ENCODE measurements at places on chromosomes 2 and 18. TPM values are rescaled to one million over a fixed set of nuclear protein-coding genes. Genes with fewer than 3 reads are reported as not detected.

The EFHD1 gene
- not detected for polyA plus RNA-seq

The SLC23A3 gene
- polyA plus RNA-seq, result 2.4 TPM

The ICOS gene
- 0.04 TPM for polyA plus RNA-seq

The CLEC4F gene
- not detected for polyA plus RNA-seq

DNA sequence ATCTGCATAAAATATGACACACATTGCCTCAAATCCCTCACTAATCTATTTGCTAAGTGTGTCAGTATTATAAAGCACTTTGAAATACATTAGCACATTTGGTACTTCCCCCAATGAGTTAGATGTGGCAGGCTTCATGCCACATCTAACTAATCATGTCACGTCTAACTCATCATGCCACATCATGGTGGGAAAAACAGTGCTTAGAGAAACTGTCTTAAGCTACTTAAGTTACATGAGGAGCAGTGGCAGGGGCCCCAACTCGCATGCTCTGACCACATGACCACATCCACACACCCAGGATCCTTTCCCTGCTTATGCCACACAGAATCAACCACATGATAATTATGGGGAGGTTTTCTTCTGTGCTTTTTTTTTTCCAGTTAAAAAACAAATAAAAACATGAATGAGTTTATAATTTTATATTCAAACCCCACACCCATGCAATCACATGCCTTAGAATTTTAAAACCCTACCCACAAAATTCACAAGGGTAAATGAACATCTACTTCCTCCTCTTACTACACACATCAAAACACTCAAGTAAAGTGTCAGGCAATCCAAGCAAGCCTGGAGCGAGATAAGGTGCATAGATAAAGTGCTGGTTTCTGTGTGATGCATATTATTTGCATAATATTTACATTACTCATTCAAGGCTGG, 1.6 kb downstream of the ABCA12 start:
- no peaks in the 10 kb centered on the region for H3K27me3 ChIP-seq
- H3K4me1 ChIP-seq, result peaks cover 52% of the 10 kb centered on the region
- peak overlapping the region; percentile 99 for H3K27ac ChIP-seq
- H3K36me3 ChIP-seq, result no peaks in the 10 kb centered on the region

DNA sequence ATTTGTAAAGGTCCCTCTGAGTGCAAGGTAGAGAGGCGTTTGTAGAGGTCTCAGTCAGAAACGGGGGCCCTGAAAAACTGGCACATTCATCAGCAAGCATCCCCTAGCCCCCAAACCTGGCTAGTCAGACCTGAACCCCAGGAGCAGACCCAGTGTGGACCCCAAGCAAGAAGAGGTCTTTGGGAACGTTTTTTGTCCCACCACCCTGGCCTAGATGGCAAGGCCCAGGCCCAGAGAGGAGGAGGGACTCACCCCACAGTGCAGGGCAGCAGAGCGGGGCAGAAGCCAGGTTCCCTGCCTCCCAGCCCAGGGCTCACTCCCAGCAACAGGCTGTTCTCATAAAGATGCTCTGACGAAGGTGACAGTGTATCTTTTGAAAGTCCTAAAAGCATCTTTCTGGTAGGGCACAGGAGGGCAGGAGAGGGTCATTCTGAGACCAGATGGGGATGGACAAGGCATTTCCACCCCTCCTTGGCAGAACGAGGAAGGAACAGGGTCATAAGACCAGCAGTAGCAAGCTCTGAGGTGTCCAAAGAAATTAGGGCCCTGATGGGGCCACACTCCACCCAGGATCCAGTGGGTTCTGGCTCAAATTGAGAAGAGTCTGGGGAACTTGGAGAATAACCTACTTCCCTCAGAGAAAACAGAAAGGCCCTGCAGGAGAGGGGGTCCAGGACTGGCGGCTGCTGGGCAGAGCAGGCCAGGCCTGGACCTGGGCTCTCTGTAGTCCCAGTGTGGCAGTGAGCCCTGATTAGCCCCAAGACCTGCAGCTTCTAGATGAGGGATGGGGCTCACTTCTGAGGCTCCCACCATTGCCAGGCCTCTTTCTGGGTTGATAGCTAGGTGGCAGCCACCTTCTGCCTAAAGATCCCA, 18.2 kb downstream of the ADRA2B start:
- H3K36me3 ChIP-seq, result no peaks in the 10 kb centered on the region
- H3K4me3 ChIP-seq, result no peak overlapping the region
- no peak for DNase-seq

- H3K27ac ChIP-seq, result no peak overlapping the region
- no peak overlapping the region for H3K4me3 ChIP-seq
- H3K27me3 ChIP-seq, result no peaks in the 10 kb centered on the region
- no peaks in the 10 kb centered on the region for H3K4me1 ChIP-seq
- no peaks in the 10 kb centered on the region for H3K36me3 ChIP-seq
- DNase-seq, result no peak
These were observed 6.9 kb upstream of the MAP4K4 start for GRCh38 chr2:101690547-101691152.

GRCh38 chr2:142472382-142472781, 341.6 kb upstream of the LRP1B start:
- no peaks in the 10 kb centered on the region for H3K4me1 ChIP-seq
- no peak for DNase-seq
- no peak overlapping the region for H3K4me3 ChIP-seq
- H3K27ac ChIP-seq, result no peak overlapping the region
- no peaks in the 10 kb centered on the region for H3K36me3 ChIP-seq
- no peaks in the 10 kb centered on the region for H3K27me3 ChIP-seq

GRCh38 chr2:48312126-48312525, 217.8 kb upstream of the STON1 start:
- no peaks in the 10 kb centered on the region for H3K36me3 ChIP-seq
- H3K4me1 ChIP-seq, result peaks cover 8% of the 10 kb centered on the region
- no peak overlapping the region for H3K4me3 ChIP-seq
- H3K27ac ChIP-seq, result peak overlapping the region; percentile 58
- DNase-seq, result peak; percentile 57

DNA sequence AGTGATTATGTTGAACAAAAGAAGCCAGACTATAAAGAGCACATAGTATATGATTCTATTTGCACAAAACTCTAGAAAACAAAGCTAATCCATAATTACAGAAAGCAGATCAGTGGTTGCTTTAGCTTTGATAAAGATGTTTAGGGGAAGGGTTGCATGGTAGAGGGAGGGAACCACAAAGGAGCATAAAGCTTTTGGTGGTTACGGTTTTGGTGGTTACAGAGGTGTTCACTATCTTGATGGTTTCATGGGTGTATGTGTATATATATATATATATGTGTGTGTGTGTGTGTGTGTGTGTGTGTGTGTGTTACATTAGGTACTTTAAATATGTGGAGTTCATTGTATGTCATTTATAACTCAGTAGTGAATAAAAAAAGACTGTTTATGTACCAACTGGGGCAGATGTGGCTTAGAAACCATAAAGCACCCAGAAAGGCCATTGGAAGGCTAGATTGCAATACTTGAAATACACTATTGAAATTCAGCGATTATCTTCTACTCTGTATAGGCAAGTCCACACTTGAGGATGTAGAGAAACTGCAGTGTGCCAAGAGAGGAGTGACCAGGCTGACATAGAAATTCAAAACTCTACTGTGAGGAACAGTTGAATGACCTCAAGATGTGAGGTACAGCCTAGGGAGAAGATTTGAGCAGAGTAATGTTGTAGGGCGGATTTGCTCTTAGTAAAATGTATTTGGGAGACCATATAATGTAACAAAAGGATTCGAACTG, 60.6 kb downstream of the CAB39 start:
- DNase-seq, result no peak
- peaks cover 55% of the 10 kb centered on the region for H3K4me1 ChIP-seq
- H3K4me3 ChIP-seq, result no peak overlapping the region
- H3K36me3 ChIP-seq, result peaks cover 10% of the 10 kb centered on the region
- H3K27ac ChIP-seq, result peak overlapping the region; percentile 98
